ENCODE measurements at places on chromosomes 2 and 18. TPM values are rescaled to one million over a fixed set of nuclear protein-coding genes. Genes with fewer than 3 reads are reported as not detected.

- no peaks in the 10 kb centered on the region for H3K36me3 ChIP-seq
- no peak for DNase-seq
- H3K27me3 ChIP-seq = peaks cover 5% of the 10 kb centered on the region
- H3K27ac ChIP-seq = no peak overlapping the region
These were observed 118.9 kb upstream of the HNMT start for GRCh38 chr2:137845422-137845821.

The NYAP2 gene
- not detected for total RNA-seq

GRCh38 chr2:101738649-101739048 is 41.1 kb downstream of the MAP4K4 start:
- DNase-seq = no peak
- H3K4me3 ChIP-seq = no peak overlapping the region
- no peaks in the 10 kb centered on the region for H3K27me3 ChIP-seq
- peaks cover 76% of the 10 kb centered on the region for H3K4me1 ChIP-seq
- H3K36me3 ChIP-seq = no peaks in the 10 kb centered on the region

- H3K4me1 ChIP-seq = no peaks in the 10 kb centered on the region
- no peak overlapping the region for H3K4me3 ChIP-seq
- no peaks in the 10 kb centered on the region for H3K36me3 ChIP-seq
- DNase-seq = no peak
These were observed 38.8 kb downstream of the G6PC2 start for GRCh38 chr2:168939918-168940317.

- no peak for DNase-seq
- H3K27ac ChIP-seq = no peak overlapping the region
- peaks cover 60% of the 10 kb centered on the region for H3K4me1 ChIP-seq
These were observed 18.1 kb downstream of the GPC1 start for GRCh38 chr2:240453461-240454105.

DNA sequence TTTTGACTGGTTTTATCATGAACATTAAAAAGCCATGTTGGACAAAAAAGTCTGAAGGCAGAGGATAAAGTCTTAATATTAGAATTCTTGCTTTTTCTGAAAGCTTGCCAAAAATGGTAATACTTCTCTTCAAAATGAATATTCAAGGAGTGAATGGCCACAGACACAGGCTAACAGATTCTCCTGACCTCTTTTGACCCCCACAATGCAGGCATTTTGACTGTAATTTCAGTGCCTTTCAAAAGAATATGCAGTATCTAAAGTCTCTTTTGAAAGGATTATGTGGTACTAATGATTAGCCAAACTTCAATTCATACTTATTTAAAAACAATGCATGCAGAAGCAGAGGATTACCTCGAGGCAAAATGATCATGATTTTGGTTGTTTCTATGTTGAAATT is 557.8 kb upstream of the GCFC2 start:
- H3K27me3 ChIP-seq = no peaks in the 10 kb centered on the region
- H3K36me3 ChIP-seq = no peaks in the 10 kb centered on the region
- H3K4me3 ChIP-seq = no peak overlapping the region
- H3K27ac ChIP-seq = no peak overlapping the region
- H3K4me1 ChIP-seq = no peaks in the 10 kb centered on the region
- no peak for DNase-seq

DNA sequence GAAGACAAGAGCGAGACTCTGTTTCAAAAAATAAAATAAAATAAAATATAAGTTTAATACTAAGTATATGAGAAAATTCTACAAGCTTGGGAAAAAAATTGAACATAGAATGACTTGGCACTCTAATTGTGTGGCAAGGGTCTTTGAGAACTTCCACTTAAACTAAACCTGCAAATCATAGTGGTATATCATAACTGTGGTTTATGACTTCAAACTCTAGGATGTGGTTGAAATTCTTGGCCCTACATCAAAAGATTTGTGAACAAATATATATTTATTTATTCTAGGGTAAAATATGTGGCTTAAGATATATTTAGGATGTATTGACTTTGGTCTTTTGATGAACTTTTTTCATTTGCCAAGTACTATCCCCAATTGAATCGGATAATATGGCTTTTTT is 3.1 kb upstream of the FAM171B start:
- peaks cover 12% of the 10 kb centered on the region for H3K4me1 ChIP-seq
- no peak overlapping the region for H3K4me3 ChIP-seq
- peaks cover 3% of the 10 kb centered on the region for H3K36me3 ChIP-seq
- H3K27ac ChIP-seq = no peak overlapping the region
- DNase-seq = no peak
- no peaks in the 10 kb centered on the region for H3K27me3 ChIP-seq

The SFT2D3 gene
- 7.5 TPM for total RNA-seq

The G6PC2 gene
- not detected for total RNA-seq

GRCh38 chr18:77470569-77471413 is 221.1 kb downstream of the GALR1 start:
- DNase-seq = no peak
- H3K27me3 ChIP-seq = no peaks in the 10 kb centered on the region
- no peaks in the 10 kb centered on the region for H3K36me3 ChIP-seq
- no peaks in the 10 kb centered on the region for H3K4me1 ChIP-seq

DNA sequence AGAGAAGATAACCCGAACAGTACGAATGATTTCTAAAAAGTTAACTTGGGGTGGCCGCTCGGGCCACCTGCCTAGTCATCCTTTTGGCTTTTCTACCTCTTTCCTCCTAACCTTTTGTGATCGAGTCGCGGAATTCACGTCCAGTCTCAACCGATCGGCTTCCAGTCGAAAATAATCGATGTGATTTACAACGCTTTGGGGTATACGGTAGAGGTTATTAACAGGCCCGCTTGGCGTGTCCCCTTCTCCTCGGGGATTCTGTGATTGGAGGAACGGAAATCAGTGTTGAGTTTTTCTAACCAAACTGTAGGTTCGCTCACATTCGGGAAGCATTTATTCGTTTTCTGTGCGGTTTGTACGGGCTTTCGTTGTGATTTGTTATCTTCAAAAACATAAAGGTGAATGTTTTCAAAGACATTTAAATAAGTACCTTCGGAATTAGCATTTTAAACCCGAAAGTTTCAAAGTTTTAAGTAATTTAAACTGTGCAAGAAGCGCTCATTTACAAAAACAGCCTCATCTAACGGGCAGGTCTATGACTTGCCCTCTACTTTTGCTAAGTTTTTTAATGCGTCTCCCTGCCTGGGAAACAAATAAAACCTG is 588 bp upstream of the FOXI3 start:
- peaks cover 65% of the 10 kb centered on the region for H3K27me3 ChIP-seq
- H3K27ac ChIP-seq = no peak overlapping the region
- H3K36me3 ChIP-seq = no peaks in the 10 kb centered on the region
- DNase-seq = no peak

DNA sequence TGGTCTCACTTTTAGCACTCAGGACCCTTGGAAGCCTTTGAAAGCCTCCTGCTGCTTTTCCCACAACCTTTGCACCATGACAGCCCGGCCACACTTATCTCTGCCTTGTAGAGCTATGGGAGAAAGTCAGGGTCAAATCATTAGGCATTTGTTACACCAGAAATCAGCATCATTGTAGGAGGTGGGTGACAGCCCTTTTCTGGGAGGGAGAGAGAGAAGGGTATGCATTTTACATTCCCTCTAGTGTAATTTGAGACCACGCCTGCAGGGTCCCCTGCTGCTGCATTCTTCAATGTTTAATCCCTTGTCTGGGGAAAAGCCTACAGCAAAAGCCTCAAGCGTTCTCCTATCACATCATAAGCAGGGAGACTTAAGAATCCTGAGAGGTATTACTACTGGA is 766.8 kb upstream of the FAM98A start:
- no peaks in the 10 kb centered on the region for H3K4me1 ChIP-seq
- H3K27me3 ChIP-seq = no peaks in the 10 kb centered on the region
- H3K4me3 ChIP-seq = no peak overlapping the region

DNA sequence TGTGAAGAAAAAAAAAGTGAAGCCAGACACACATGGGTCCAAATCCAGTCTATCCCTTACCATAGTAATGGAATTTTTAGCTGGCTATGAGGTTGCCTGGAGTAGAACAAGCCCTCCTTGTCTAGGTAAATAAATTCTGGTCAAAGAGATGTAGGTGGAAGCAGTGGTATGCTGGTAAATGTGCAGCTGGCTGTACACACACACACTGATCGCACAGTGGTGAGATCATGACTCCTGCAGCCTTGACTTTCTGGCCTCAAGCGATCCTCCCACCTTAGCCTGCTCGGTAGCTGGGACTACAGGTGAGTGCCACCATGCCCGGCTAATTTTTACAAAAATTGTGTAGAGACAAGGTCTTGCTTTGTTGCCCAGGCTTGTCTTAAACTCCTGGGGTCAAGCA is 90.5 kb upstream of the FBXO11 start:
- H3K27me3 ChIP-seq = peaks cover 21% of the 10 kb centered on the region
- no peaks in the 10 kb centered on the region for H3K4me1 ChIP-seq
- H3K27ac ChIP-seq = no peak overlapping the region
- H3K4me3 ChIP-seq = no peak overlapping the region
- H3K36me3 ChIP-seq = no peaks in the 10 kb centered on the region
- DNase-seq = no peak

- no peak overlapping the region for H3K27ac ChIP-seq
- H3K27me3 ChIP-seq = peaks cover 22% of the 10 kb centered on the region
- H3K4me1 ChIP-seq = no peaks in the 10 kb centered on the region
These were observed 29.7 kb upstream of the FAHD2A start for GRCh38 chr2:95372845-95373244.

DNA sequence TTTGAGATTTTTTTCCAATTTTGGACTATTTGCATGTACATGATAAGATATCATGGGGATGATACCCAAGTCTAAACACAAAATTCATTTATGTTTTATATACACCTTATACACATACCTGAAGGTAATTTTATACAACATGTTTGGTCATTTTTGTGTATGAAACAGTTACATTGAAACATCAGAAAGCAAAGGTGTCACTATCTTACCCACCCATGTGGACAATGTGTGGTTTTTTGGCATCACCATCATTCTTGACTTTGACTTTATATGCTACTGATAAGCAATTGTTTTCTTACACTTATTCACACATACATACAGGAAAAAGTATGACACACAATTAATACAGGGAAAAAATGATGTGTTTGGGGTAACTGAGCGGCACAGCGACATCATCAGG is 51.0 kb upstream of the ACVR1 start:
- peaks cover 42% of the 10 kb centered on the region for H3K27me3 ChIP-seq
- no peak for DNase-seq
- no peaks in the 10 kb centered on the region for H3K36me3 ChIP-seq
- H3K4me3 ChIP-seq = no peak overlapping the region
- no peaks in the 10 kb centered on the region for H3K4me1 ChIP-seq

The TYMS gene
- total RNA-seq = 35.7 TPM

The MDH1B gene
- 1.3 TPM for total RNA-seq

DNA sequence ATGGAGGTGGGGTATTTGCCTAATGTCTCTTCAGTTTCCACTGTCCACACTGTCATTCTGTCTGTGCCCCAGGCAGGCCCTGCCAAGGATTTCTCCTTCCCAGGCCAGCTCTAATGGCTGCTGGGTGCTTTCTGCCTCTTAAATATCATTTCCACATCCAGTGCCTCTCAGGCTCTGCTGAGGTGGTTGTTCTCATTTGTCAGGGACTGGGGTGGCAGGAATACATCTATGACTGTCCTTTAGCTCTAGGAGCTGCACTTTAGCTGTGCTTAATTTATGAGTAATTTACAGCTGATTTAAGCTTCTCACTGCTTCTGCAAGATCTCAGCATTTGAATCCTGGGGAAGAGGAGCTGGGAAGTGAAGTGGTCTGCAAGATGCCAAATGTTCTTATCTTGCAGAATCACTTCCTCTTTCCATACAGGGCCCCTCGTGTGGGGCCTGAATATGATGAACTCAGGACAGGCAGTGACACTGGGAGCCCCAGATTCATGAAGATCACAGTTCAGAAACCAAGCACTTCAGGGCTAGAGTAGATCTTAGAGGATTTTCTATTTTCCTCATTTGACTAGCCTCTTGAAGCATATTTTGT is 150.2 kb downstream of the FSHR start:
- no peak for DNase-seq
- no peaks in the 10 kb centered on the region for H3K27me3 ChIP-seq
- no peak overlapping the region for H3K4me3 ChIP-seq
- H3K27ac ChIP-seq = no peak overlapping the region

The IL36G gene
- not detected for total RNA-seq

The DNER gene
- total RNA-seq = 0.19 TPM

The COLEC11 gene
- total RNA-seq = not detected

- no peaks in the 10 kb centered on the region for H3K36me3 ChIP-seq
- peak overlapping the region; percentile 92 for H3K4me3 ChIP-seq
- H3K4me1 ChIP-seq = peaks cover 15% of the 10 kb centered on the region
These were observed 5.0 kb upstream of the OSR1 start for GRCh38 chr2:19363474-19363778.

DNA sequence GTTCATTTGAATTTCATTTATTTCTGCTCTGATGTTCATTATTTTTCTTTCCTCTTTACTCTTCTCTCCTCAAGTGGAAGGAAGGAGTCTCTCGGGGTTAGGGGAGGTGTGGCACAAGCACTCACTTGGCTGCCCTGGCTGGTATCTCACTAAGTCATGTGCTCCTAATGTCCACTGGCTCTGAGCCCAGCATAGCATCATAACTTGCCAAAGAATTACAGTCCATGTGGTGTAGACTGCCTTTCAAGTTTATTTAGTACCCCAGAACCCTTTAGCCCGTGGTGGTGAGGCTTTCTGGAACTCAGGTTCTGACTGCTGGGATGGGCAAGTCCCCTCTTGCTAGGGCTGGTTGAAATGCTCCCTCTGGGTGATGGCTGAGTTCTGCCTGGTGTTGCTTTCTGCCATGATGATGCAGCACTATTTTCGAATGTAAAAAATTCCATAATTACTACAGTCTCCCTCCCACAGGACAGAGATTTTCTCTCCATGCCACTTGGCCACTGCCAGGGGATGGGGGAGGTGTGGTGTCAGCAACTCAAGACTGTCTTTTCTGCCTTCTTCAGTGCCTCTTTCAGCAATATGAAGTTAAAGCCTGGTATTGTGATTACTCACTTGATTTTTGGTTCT is 22.2 kb downstream of the SPAG16 start:
- H3K27me3 ChIP-seq = no peaks in the 10 kb centered on the region
- H3K4me1 ChIP-seq = peaks cover 3% of the 10 kb centered on the region
- no peak for DNase-seq
- H3K27ac ChIP-seq = peak overlapping the region; percentile 47
- peaks cover 54% of the 10 kb centered on the region for H3K36me3 ChIP-seq
- H3K4me3 ChIP-seq = no peak overlapping the region

The DSG2 gene
- total RNA-seq = 16.6 TPM

DNA sequence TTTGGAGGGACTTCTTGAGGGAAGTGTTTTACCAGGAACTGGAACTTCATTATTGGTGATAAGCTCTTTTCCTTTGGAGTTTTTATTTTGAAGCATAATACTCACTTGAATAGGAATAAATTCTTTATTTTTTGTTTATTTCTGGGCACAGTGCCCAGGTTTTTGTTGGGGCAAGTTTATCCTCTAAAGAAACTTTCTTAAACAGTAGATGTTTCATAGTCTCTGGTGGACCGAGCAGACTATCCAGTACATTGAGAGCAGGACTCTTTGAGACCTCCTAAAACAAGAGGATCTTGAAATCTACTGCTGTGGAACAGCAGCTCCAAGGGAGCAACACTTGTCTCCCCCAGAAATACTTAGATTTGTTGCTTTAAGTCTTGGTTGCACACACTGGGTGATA is 109.4 kb downstream of the PARD3B start:
- peaks cover 5% of the 10 kb centered on the region for H3K36me3 ChIP-seq
- H3K4me3 ChIP-seq = no peak overlapping the region
- peaks cover 13% of the 10 kb centered on the region for H3K4me1 ChIP-seq
- no peak for DNase-seq
- H3K27ac ChIP-seq = no peak overlapping the region
- H3K27me3 ChIP-seq = no peaks in the 10 kb centered on the region

Measured in osteocyte (in vitro differentiated cells).